HuH-7 (cell line): ENCODE measurements at places on chromosomes 2 and 18.

GRCh38 chr2:236250909-236251579 is 13.2 kb downstream of the ASB18 start:
- DNase-seq, result no peak

DNA sequence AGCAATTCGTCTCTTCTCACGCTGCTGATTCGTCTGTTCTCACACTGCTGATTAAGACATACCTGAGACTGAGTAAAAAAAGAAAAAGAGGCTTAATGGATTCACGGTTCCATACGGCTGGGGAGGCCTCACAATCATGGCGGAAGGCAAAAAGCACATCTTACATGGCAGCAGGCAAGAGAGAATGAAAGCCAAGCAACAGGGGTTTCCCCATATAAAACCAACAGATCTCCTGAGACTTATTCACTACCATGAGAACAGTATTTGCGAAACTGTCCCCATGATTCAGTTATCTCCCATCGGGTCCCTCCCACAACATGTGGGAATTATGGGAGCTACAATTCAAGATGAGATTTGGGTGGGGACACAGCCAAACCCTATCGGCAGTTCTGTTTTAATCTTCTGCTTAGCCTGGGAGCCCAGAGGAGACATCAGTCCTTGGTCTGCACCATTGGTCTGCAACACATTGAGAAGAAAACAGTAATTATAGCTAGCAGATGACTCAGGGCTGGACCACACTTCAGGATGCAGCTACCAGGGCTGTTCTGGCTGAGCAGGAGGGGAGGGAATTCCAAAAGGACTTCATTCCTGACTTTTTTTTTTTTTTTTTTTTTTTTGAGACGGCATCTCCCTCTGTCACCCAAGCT is 69.4 kb downstream of the CABLES1 start:
- DNase-seq, result no peak

- DNase-seq, result no peak
Measured at GRCh38 chr18:25771796-25772195, 318.6 kb downstream of the SS18 start.

DNA sequence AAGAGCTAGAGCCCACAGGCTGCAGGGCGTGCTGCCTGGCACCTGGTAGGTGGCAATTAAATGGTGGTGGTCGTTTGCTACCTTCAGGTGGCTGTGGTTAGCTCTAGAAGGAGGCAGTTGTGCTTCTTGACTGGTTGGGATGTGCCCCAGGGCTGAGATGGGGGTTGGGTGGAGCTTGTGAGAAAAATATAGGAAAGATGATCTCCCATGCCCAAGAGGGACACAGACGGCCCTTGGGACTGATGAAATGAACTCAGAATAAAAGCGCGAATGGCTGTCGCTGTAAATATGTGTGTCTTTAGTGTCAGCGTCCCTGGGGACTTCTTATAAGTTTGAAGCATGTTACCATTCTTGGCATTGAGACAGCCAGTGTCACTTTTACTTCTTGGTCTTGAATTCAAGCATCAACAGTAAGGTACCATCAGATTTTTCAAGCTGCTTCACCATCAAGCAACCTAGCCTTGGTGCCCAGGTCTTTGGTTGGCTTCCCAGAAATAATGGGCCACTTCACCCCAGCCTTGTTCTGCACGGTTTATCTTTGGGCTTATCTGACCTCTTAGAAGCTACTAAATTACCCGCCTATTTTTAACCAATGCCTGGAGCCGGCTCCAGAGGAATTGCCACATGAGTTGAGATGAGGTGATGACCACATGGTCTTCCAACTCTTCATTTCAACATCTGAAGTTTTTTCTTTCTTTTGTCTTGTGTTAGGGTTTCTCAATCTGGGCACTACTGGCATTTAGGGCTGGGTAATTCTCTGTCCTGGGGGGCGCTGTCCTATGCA is 11.9 kb downstream of the LRRFIP1 start:
- no peak for DNase-seq

DNA sequence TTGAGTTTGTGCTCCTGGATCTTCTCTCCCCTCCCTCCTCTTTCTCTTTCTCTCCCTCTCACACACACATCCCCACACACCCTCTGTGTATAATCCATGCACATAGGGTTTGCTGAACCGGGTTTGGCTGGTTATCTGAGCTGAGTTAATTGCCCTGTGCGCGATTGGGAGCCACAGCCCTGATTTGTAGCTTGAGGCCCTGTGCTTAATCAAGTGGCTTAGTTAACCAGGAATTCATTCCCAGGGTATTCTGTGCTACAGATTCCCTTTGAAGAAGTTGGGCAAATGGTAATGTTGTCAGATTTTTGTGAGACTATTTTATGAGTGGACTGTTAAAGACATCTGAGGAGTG is 6.2 kb downstream of the PARD3B start:
- no peak for DNase-seq

DNA sequence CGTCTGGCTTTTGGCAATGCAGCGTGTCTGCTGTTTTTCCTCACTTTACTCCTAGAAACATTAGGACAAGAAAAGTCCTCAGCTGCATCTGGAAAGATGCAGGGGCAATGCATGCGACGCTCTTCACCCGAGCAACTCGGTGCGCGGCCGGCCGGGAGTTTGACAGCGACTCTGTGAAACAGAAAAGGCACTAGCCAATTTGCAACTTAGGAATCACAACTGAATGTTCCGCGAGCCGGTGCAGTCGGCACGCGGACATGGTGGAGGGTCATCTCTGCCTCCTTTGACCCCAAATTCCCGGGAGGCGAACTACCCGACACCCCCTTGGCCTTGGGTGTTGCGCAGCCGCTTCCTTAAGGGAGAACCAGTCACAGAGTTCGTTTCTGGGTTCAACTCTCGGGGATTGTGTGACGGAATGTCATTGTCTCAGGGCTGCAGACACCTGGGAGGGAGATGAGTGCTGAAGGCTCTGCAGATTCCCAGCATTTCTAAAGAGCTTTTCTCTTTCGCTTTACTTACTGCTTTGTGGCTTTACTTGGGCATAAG is 9.8 kb downstream of the NR4A2 start:
- DNase-seq, result no peak

DNA sequence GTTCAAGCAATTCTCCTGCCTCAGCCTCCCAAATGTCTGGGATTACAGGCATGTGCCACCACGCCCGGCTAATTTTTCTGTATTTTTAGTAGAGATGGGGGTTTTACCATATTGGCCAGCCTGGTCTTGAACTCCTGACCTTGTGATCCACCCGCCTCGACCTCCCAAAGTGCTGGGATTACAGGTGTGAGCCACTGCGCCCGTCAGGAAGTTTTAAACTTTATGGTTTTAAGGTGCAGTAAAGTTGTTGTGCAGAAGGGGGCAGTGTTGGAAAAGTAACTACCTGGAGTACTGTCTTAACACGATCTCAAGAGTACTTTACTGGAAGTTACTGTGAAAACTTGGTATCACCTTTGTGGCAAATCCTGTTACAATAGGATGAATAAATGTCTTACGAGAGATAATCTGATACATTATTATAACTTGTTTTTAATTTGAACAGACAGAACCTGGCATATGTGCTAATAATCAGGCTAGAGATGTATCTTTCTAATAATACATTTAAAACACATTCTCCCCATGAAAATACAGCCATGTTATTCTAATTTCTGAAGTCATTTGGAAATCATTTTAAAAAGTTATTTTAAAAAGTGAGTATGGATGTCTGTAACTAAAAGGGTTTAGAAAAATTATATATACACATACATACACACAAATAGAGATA is 10.8 kb downstream of the SPDYA start:
- peak; percentile 36 for DNase-seq

- DNase-seq, result peak; percentile 46
Measured at GRCh38 chr2:85648619-85649018, 19.4 kb downstream of the SFTPB start.

- peak; percentile 96 for DNase-seq
Measured at GRCh38 chr2:20642055-20642971, 8.6 kb downstream of the HS1BP3 start.

- no peak for DNase-seq
Measured at GRCh38 chr2:235614176-235614860, 120.5 kb downstream of the AGAP1 start.

- no peak for DNase-seq
Measured at GRCh38 chr2:21633466-21633865, 509.7 kb downstream of the TDRD15 start.

GRCh38 chr2:15058721-15059157 is 426.2 kb downstream of the LRATD1 start:
- no peak for DNase-seq

DNA sequence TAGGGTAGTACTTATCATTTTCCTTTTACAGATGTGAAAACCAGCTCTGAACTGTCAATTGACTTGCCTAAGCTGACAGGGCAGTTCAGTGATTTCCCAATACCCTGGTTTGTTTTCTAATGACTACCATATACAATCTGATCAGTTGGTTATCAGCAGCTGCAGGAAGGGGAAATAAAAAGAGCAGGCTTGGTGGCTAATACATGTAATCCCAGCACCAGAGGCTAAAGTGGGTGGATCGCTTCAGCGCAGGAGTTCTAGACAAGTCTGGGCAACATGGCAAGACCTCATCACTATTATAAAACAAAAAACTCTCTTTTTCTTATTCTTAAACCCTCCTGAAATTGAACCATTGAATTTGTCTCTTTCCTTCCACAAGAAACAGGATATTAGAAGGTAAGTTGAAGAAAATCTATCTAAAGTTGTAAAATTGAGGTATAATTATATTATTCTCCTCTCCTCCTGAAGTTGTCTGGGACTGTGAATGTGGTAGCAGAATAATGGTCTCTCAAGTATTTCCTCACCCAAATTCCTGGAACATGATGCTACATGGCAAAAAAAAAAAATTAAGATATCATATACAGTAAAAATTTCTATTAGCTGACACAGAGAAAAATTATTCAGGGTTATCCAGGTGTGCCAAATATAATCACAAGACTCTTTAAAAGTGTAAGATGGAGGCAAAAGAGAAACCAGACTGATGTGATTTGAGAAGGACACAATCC is 1441.6 kb downstream of the SUCLG1 start:
- peak; percentile 10 for DNase-seq

GRCh38 chr18:43054815-43055519 is 60.5 kb downstream of the RIT2 start:
- no peak for DNase-seq

GRCh38 chr2:237691029-237691907 is 63.9 kb downstream of the LRRFIP1 start:
- DNase-seq, result no peak
